ENCODE measurements at places on chromosomes 12 and 14.

GRCh38 chr12:59425798-59426197, 170.0 kb upstream of the SLC16A7 start:
- no peak for DNase-seq

GRCh38 chr12:19525274-19525673, 86.0 kb downstream of the AEBP2 start:
- DNase-seq, result no peak

GRCh38 chr12:62435303-62436163, 31.1 kb upstream of the MON2 start:
- DNase-seq, result peak; percentile 40

DNA sequence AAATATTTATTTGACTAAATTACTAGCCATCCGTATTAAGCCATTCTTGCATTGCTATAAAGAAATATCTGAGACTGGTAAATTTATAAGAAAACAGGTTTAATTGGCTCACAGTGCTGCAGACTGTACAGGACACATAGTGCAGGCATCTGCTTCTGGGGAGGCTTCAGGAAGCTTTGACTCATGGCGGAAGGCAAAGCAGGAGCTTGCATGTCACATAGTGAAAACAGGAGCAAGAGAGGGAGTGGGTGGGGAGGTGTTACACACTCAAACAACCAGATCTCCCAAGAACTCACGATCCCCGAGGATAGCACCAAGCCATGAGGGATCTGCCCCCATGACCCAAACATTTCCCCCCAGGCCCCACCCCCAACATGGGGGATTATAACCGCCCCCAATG, 26.7 kb upstream of the RAB21 start:
- no peak for DNase-seq

DNA sequence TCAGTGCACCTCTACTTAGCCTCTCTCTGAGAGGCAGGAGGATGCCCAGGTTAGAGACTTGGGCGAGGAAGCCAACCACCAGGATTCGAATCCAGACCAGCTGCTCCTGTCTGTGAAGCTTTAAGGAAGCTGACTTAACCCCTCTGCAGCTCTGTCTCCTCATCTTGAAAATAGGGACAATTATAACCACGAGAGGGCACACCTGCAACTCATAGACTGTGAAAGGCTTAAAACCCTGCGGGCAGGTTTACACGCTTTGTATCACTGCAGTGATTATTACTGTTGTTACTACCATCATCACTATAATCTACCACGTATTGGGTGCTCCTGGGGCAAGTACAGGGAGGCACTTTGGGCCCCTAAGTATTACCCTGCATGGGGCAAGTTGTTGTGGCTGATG, 379.8 kb downstream of the VRK1 start:
- DNase-seq, result no peak

GRCh38 chr12:20127413-20127812, 240.9 kb upstream of the PDE3A start:
- DNase-seq, result no peak

DNA sequence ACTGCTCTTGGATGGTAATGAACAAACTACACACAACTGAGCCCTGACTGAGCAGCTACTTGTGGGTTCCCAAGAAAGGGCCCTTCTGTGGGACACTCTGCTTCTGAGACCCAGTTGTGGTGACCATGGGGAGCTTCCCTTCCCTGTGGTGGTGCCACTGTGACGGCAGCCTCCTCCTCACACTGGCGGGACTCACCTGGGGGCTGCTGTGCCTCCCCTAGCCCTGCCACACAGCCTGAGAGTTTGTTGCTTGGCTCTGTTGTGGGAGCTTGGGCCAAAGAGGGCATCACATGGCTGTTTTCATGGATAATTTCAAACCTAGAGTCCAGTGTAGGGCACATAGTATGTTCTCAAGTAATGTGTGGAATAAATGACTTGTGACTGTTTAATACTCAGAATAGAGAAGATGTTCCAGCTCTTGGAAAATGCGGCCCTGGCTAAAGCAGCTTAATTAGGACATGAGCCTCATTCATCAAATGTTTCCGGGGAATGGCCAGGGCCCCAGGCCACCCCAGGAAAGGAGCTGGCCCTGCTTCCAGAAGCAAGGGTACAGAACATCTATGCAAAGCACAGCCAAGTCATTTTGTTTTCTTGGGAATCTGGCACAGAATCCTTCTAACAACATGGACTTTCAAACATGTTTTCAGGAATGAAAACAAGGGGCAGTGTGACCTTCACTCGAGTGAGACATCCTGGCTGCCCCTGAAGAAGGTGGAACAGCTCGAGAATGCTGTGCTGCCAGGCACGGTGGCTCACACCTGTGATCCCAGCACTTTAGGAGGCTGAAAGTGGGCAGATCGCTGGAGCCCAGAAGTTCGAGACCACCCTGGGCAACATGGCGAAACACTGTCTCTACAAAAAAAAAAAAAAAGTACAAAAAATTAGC, 21.2 kb downstream of the ZFYVE21 start:
- DNase-seq, result no peak

DNA sequence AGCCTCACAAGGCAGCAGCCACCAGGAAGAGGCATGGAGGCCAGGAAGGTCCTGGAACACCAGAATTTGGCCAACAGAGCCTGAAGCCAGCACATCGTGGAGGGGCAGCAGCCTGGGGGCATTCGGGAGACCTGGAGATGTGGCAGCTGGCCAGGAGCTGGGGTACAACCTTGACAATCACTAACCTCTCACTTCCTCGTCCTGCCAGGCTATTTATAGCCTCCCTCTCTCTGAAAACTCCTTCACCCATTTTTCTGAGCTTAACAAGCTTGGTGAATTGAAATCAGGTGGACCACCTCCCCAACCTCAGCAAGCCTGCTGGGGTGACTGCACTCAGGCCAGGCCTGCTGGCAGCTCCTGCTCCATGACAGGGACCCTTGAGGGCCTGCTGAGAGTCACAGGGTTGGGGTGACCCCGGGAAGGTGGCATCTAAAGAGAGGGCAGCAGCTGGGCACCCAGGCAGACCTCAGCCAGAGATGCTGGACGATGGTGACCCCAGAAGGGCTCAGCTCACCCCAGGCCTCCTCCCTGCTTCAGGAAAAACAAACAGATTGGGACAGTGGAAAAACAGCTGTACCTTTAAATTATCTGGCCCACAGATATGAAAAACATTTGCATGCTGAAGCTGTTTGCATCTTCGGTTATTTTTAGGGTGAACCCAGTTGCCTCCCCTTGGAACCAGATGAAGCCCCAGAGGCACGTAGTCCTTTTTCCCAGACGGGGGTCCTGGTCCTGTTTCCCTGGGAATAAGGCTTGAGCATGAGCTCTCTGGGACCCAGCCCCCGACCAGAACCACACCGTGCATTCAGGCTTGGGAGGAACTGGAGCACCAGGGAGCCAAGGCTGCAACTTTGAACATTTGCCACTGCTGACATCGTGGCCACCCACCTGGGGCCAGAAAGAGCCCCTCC, 67.0 kb downstream of the PITPNM2 start:
- no peak for DNase-seq

GRCh38 chr12:59823567-59823966, 227.7 kb downstream of the SLC16A7 start:
- DNase-seq, result no peak

DNA sequence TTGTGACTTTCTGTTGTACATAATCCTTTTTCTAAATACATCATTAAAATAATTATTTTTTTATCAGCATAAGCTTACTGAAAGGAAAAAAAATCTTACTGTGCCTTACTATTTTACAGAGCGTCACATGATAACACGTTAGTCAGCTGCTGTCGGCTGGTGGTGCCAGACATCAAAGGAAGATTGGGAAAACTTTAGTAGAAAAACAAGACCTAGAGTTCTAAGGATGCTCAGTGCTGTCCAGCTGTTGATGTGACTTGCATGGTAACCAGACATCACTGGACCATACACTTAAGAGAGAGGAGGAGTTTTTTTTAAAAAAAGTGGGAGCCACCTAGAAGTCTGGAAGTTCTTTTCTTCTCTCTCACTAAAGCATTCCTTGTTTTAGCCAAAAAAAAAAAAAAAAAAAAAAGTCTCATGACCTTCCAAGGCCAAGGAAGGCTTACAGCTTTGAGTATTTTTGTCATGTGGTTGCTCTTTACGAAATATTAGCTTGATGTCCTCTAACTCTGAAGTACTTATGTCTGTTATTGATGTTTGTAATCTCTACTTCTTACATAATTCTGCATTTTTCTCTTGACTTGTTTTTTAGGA, 4.5 kb downstream of the RASSF8 start:
- DNase-seq, result no peak

GRCh38 chr12:120993496-120993895, 15.2 kb downstream of the HNF1A start:
- no peak for DNase-seq

DNA sequence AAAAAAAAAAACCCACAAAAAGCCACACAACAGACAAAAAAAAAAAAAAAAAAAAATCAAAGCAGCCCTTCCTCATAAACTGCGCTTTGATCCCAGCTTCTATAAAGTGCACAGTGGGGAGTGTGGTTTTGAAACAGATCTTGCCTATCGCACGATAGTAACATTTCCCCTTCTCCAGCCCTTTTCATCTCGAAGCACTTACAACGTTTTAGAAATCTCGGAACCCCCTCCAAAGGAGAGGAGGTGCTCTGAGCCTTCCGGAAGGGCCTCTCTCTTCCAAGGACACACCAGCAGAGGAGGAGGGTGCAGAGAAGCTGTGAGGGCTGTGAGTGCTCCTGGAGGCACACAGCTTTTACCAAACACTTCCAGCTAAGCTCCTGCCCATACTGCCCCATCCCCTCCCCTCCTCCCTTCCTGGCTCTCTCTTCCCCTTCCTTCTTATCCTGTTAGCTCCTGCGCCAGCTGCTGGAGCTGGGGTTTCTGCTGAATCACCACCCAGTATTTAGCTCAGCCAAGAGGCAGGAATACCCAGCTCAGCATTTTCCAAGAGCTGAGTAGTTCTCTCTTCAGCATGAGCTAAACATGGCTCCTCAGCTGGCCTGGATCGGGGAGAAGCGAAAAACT, 28.4 kb downstream of the SLC7A8 start:
- DNase-seq, result no peak

DNA sequence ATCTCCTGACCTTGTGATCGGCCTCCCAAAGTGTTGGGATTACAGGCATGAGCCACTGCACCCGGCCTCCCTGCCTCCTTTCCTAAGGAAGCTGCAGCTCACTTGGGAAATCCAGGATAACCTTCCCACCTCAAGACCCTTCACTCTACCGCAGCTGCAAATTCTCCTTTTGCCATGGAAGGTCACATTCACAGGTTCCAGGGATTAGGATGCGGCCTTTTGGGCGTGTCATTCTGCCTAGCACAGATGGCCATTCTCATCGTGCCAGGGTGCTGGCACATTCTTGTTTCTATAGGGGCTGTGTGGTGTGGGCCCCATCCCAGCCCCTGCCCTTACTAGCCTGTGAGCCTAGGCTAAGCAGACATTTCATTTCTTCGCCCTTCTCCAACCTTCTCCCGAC, 219.9 kb downstream of the CHST11 start:
- no peak for DNase-seq

DNA sequence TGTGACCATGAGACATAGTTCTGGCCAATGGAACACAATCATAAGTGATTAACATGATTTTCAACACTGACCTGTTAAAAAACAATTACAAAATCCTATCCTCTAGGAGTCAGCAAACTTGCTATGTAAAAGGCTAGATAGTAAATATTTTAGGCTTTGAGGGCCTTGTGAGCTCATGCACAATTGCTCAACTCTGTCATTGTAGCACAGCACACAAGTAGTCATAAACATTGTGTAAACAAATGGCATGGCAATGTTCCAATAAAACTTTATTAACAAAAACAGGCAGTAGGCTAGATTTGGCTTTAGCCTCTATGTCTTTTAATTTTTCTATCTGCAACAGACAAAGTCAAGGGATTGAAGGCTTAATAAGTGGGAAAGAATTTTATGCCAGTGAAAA, 350.7 kb downstream of the C12orf50 start:
- DNase-seq, result no peak

- no peak for DNase-seq
These were observed 57.4 kb upstream of the LRFN5 start for GRCh38 chr14:41549282-41549681.

DNA sequence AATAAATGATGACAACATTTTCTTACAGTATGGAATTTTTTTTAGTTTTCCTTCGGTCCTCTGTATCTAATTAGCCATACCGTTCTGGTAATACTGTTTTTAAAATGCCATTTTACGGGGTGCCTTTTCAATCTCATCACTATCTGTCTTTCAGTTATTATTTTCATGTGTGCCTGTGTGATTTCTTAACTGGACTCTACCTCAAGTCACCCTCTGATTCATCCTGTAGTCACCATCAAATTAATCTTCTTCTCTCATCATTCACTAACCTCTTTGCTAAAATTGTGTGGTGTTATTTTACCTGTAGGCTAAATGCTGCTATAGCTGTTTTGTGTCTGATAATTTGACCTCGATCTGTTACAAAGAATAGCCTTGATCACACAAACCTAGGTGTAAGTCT, 16.0 kb upstream of the CCT2 start:
- DNase-seq, result no peak

- DNase-seq, result no peak
These were observed 149.5 kb downstream of the SLC6A15 start for GRCh38 chr12:84763107-84763506.

- no peak for DNase-seq
These were observed 8.1 kb downstream of the GLT1D1 start for GRCh38 chr12:128861226-128862016.

DNA sequence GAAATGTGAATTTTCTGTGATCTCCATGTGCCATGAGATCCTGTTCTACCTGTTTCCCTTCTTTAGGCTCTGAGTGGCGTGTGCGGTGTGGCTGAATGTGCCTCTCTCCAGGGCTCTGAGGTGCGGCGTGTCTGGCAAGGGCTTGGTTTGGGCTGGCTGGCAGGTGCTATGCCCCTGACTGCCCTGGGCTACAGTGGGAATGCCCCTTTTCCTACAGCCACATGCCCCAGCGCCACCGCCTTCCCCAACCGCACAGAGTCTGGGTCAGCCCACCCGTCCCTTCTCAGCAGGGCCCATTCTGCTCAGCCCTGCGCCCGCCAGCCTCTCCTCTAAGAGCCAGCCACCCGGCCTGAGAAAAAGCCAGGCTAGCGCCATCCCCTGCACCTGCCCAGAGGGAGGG, 24.7 kb downstream of the BTBD6 start:
- no peak for DNase-seq

DNA sequence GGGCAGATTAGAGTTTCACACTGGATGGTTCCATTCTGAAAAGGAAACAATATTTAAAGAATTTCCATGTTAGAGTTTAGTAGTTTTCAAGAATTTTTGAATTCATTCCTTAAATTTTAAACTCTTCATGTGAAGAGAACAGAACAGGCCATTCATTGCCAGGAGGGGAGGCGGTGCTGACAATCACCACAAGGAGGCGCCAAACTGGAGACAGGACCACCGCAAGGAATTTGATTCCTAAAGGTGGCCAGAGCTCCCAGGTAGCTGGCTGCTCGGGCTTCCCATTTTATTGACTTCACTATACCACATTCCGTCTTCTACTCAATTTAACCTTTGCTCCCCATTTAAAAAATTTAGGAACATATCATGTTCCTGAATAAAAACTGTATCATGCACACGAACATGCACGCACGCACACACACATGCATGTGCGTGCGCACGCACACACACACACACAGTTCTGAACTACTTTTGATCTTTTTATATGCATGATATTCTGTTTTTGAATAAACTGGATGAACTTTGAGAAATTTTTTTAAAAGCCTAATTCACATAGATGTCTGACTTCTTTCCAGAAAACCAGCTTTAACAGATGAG, 101.2 kb downstream of the NELL2 start:
- peak; percentile 39 for DNase-seq

- no peak for DNase-seq
These were observed 73.4 kb upstream of the EIF5 start for GRCh38 chr14:103260629-103261124.

GRCh38 chr12:13073173-13073572, 29.0 kb downstream of the FAM234B start:
- DNase-seq, result no peak

Data from progenitor cell of endocrine pancreas (in vitro differentiated cells).